Upper lobe of left lung (tissue), 6 donors: ENCODE measurements at places on chromosomes 7 and 10.

- peak; percentile 72 for DNase-seq
Measured at GRCh38 chr7:143305423-143306070, 10.4 kb upstream of the CLCN1 start.

- DNase-seq, result no peak
Measured at GRCh38 chr7:94486216-94486615, 23.4 kb upstream of the CASD1 start.

DNA sequence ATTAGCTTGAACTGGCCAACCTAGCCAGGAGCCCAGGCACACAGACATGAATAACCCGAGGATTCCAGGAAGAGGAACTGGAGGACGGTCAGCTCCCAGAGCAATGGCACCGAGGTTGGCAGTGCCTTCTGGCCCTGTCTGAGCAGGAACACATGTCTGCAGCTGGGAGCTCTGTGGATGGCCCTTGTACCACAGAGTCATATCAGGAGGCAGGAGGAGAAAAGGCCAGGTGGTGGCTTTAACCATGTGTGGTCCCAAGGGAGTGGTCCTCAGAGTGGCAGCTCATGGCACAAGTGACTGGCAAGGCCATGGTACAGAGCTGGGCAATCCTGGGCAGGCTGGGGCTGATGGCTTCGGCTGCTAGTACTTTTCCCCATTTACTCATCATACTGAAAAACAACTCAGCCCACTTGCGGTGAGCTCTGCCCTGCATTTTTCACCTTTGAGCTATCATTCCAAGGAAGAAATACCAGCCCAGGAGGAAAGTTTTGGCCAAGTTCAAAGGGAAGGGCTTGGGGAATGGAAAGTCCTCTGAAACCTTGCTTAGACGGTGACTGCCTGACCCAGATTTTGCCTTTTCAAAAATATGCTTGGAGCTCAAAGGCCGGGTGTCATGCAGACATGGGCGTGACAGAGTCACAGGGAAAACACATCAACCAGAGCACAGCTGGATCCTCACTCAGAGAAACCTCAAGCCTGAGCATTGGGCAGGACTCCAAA is 25.7 kb upstream of the LOXL4 start:
- DNase-seq, result no peak

- DNase-seq, result no peak
Measured at GRCh38 chr7:80740778-80741545, 102.5 kb downstream of the CD36 start.

GRCh38 chr7:12220389-12221046 is 9.4 kb downstream of the TMEM106B start:
- no peak for DNase-seq

- no peak for DNase-seq
Measured at GRCh38 chr10:83636826-83637225, 502.5 kb upstream of the GHITM start.

DNA sequence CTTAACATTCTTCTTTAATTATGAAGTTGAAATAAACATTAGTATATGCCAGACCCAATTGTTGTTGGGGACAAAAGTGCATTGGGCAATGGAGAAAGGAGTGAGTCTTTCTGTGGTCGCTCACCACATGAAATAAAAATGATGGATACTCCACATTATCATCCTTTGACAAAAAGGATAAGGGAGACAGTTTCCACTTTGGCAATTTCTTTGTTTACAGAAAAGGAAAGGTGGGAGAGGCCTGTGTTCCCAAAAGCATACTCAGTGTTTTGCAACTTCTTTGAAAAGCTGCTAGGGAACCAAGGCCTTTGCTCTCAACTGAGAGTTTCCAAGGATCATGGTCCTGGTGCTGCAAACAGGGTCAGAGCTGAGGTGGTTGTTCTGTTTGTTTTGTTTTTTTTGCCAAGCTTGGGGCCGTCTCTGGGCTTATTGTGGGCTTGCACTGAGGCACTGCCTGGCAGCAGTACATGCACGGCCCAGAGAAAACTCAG is 341.9 kb downstream of the TNS3 start:
- DNase-seq, result no peak

DNA sequence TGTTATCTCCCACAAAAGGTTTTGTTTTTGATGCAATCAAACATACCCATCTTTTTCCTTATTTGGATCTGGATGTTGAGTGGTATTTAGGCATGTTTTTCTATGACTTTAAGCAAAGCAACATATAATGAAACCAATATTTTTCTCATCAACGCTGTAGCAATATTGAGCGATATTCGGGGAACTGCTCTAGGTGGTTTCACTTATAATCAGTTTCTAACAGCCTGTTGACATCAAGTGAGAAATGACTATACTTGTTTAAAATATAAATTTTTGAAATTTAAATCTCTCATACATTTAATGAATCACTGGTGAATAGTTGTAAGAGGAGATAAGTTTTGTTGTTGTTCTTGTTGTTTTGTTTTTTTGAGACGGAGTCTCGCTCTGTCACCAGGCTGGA is 52.8 kb upstream of the CCAR1 start:
- no peak for DNase-seq

GRCh38 chr10:132663666-132664365 is 122.1 kb downstream of the NKX6-2 start:
- no peak for DNase-seq

- DNase-seq, result no peak
Measured at GRCh38 chr10:77240041-77240652, 397.5 kb downstream of the KCNMA1 start.

GRCh38 chr7:3760651-3761050 is 459.6 kb downstream of the SDK1 start:
- DNase-seq, result no peak

DNA sequence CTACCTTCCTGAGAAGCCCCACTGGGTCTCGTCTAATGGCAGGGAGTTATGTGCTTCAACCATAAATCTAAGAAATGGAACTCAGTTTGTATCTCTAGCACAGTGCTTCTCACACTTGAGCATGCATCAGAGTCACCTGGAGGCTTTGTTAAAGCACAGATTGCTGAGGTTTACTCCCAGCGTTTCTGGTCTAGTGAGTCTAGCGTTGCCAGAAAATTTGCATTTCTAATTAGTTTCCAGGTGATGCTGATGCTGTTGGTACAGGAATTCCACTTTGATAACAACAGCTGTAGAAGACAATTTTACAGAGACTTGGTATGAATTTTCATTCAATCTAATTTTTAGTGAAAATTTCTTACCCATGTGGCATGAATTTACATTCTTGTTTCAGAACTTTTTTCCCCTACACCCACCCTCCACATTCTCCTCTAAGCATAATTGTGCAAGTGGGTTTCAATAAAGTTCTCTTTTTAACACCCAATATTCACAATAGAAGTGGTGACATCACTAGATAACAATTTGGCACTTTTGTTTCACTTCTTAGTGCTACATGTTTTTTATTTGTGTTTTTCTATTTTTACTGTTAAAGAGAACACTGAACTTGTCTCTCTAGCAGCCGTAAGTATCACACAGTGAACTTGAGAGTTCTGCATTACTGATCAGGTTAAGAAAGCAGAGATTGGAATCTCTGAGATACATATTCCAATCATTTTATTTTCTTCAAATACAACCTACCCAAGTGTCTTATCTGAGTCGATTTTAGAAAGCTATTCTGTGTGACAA is 48.4 kb upstream of the BET1 start:
- DNase-seq, result no peak
